Epithelial cell of proximal tubule (primary cell): ENCODE measurements at places on chromosomes 2 and 18.

DNA sequence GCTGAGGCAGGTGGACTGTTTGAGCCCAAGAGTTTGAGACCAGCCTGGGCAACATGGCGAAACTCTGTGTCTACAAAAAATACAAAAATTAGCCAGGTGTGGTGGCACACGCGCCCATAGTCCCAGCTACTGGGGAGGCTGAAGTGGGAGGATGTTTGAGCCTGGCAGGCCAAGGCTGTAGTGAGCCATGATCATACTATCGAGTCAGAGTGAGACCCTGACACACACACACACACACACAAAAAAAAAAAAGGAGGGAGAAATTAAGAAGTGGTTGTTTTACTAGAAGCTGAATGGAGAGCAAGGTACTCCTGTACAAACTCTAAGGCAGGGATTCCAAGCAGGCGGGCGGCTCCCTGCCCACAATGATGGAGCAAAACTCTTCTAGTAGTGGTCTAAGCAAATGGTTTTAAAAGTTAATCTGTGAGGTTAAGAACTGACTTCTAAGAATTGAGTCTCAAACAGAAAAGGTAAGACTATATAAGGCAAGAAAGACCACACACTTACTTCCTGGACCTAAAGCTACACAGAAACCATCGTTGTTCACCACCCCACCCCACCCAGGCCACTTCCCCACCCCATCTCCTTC, 2.6 kb downstream of the ANKRD44 start:
- DNase-seq, result no peak

DNA sequence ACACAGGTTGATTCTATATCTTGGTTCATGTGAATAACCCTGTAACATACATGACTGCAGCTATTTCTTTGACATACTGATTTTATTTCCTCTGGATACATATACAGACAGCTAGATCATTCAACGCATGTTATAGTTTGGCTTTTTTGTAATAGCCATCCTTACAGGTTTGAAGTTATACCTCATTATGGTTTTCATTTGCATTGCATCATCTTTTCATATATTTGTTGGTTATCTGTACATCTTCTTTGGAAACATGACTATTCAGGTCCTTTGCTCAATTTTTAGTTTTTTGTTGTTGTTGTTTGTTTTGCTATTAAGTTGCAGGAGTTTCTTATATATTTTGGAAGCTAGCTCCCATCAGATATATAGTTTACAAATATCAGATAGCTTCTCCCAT, 276.2 kb upstream of the NETO1 start:
- no peak for DNase-seq

DNA sequence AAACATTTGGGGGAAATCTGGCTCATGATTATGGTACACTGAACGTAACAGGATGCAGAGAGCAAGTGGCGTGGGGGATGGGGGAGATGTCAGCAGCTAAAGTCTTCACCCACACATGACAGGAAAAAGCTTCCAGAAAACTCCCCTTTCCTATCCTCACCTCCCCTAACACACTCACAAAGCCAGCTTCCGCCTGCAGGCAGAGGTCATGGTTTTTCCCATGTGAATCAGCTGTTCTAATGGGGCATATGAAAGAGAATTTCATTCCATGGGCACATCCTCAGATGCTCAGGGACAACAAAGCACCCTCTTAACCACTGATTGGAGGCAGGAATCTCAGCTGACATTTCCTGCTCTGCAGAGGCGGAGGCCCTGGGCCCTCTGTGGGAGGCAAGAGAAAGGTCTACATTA, 129.1 kb downstream of the TSN start:
- DNase-seq, result no peak

DNA sequence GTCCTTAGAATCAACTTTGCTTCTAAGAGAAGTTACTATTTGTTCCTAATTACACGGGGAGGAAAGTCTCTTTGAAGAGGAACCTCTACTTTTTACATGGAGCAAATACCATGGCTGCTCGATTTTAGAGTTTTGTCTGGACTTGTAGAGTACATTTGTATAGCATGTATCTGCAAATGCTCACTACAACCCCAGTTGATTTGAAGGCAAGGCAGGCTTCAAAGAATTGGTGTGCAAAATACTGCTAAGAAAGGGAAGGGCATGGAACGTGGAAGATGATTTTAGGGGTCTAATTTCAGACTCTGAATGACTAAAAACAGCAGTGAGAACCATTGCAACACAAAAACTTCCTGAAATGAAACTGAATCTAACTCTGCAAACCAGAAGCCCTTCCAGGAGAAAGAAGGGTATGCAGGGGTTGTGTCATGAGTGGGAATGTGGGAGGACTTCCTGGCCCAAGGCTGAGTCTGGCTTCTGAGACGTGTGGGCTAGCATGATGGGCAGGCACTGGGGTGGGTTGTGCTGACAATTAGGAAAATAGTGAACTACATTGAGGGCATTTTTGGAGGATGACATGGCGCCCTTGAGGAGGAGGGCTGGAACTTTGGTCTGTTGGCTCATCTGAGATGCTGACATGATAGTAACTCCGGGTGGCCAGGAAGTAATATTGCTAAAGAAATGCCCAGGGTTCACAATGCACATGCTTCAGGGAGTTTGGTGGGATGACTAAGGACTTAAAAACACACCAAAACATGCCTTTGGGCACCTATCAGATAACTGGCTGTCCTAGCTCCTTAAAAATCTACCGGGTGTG, 18.9 kb upstream of the IL1R2 start:
- DNase-seq, result no peak

GRCh38 chr2:30511122-30512083, 64.4 kb downstream of the LCLAT1 start:
- DNase-seq, result peak; percentile 16

DNA sequence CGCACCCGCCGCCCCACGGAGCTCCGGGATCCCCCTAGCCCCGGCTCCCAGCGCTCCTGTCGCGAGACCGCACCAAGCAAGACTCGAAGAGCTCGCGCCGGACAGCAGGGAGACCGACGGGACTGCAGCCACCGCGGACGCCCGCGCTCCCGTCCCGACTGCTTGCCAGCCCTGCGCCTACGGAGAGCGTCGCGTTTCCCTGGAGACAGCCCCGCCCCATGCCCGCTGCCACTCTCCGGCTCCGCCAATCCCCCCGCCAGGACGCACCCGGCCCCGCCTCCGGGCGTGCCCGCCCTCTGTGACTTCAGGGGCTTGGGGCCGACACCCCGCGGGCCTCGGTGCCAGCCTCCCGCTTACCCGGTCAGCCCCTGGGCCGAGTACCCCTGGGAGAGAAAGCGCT, at the start of gene ANKMY1:
ANKMY1 (minus strand) TSS at position 181 of the 400 bp plus-strand sequence. CDS start 653 bp downstream, outside the sequence.
- no peak for DNase-seq

DNA sequence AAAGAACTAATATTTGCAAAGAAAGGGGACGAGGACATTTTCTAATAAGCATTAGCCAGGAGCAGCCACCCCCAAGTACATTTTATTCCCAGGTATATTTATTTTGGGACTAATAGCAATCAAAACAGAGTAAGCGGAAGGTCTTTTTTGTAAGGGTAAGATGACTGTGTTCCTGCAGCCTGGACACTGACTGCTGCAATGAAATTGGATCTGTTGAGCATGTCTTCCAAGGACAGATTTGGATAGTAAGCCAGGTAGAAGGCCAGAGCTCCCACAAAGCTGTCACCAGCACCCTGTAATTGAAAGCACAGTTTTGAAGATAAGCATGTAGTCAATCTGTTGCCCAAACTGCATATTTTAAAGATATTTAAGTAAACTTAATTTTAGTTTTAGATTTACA, 10.0 kb downstream of the MRPL33 start:
- DNase-seq, result no peak

DNA sequence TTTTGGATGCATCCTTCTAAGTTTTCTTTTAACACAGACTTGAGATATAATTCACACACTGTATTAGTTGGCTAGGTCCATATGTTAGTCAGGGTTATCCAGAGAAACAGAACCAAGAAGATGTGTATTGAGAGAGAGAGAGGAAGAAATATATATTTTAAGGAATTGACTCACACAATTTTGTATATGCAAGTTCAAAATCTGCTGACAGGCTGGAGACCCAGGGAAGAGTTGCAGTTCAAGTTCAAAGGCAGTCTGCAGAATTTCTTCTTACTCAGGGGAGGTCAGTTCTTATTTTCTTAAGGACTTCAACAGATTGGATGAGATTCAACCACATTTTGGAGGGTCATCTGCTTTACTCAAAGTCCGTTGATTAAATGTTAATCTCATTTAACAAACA, 23.0 kb upstream of the MRO start:
- DNase-seq, result no peak

DNA sequence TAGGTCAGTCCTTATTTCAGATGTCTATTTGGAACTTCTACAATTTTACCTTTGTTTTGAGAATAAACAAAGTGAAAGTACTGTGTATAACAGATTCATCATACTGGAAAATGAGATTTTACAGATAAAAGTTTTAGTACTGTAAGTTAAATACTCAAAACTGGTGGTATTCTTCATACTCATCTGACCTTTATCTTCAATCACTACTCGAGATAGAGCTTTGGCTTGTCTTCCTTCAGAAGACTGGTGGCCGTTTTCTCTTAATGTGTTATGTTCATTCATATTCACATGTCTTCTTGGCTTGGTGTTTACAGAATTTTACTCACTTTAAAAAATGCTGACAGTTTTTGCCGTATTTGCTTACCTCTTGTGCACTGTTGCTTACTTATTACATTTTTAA, 2.1 kb downstream of the SPOPL start:
- no peak for DNase-seq

GRCh38 chr2:141438536-141438935, 692.3 kb downstream of the LRP1B start:
- DNase-seq, result no peak

- no peak for DNase-seq
Measured at GRCh38 chr2:31150120-31150670, 12.0 kb upstream of the GALNT14 start.

GRCh38 chr2:30705711-30706533, 101.3 kb downstream of the CAPN13 start:
- no peak for DNase-seq

DNA sequence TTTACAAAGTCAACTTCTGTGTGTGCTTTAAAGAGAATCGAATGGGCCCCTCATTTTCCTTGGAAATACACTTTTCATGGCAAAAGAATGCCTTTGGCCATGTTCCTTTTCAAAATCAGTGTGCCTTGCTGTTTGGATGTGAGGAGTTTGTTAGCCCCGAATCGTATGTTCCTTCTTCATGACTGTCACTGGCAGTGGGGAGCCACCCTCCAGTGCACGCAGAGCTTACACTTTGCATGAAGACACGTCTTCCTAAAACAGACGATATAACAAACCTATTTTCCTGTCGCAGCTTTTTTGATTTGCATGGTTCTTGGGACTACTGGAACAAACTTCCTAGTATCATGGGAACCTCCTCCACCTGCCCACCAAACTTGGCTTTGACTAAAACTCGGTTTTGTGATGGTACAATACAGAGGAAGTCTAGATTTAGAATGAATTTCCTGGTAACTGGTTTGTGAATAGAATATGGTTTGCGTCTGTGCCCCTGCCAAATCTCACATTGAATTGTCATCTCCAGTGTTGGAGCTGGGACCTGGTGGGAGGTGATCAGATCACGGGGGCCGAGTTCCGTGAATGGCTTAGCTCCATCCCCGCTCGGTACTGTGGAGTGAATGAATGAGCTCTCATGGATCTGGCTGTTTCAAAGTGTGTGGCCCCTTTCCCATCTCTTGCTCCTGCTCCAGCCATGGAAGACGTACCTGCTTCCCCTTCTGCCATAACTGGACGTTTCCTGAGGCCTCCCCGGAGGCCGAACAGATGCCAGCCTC, 194.9 kb downstream of the TWIST2 start:
- no peak for DNase-seq

DNA sequence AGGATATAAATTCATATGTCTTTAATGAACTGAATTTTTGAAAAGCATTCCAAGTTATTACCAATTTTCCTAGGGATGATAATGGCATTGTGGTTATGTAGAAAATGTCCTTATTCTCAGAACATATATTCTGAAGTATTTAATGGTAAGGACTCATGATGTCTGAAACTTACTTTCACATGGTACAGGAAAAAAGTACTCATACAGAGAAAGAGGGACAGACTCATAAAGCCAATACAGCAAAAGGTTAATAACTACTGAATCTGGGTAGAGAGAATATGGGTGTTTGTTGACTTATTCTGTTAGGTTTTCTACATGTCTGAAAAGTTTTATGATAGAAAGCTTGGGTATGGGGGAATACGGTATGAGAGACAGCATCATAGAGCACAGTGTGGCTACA, 84.3 kb upstream of the SERTAD2 start:
- no peak for DNase-seq

DNA sequence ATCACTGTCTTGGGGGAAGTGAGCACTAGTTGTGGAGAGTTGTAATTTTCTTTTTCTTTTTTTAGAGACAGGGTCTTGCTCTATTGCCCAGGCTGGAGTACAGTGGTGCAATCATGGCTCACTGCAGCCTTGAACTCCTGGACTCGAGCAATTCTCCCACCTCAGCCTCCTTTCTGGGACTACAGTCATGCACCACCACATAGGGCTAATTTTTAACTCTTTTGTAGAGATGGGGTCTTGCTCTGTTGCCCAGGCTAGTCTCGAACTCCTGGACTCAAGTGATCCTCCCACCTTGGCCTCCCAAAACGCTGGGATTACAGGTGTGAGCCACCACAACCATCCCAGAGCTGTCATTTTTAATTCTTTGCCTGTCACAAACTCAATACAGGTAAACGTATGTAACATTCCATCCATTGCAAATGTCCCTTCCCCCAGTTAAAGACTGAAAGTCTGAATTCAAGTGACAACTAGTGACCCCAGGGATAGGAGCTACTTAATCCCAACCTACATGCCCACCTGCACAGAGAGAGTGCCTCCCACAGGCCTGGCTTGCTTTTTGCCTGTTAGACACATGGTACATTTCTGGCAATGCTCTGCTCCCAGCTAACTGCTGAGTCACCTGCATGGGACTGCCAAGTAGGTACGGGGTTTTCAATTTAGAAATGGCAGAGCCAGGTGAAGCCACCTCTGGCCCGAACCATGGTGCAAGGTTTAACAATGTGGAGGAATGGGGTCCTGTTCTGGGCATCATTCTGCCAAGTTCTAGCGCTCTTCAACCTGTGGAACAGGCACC, 60.6 kb downstream of the CYB5A start:
- no peak for DNase-seq

DNA sequence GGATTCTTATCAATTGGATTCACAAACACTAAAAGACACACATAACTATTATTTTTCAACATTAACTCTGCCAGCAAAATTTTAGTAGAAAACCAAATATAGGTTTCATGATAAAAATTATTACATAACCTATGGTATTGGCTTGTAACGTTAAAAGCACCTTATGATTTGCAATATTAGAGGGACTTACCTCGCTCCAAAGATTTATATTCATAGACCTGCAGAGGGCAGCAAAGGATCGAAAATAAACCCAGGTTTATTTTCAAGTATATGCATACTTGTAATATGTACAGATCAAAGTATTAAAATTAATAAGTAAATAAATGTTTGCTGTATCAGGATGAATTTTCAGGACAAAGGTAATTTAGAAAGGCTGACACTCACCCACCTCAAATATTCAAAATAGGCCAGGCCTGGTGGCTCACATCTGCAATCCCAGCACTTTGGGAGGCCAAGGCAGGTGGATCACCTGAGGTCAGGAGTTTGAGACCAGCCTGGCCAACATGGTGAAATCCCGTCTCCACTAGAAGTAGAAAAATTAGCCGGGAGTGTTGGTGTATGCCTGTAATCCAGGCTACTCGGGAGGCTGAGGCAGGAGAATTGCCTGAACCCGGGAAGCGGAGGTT, 45.3 kb downstream of the LRPPRC start:
- no peak for DNase-seq
